Activated CD4-positive, alpha-beta memory T cell treated with anti-CD3 and anti-CD28 coated beads, Interleukin-2, amount 10 ng/mL, durations not matched to agents 7 days and 5 days (primary cell): ENCODE measurements at places on chromosomes 6 and 20. TPM values are rescaled to one million over a fixed set of nuclear protein-coding genes. Genes with fewer than 3 reads are reported as not detected.

NRN1 gene
- 3.2 TPM for total RNA-seq

CDSN gene
- not detected for total RNA-seq

SULF2 gene
- 1.1 TPM for total RNA-seq

NMBR gene
- not detected for total RNA-seq

SCGN gene
- total RNA-seq = not detected

MOXD1 gene
- not detected for total RNA-seq

BHLHE23 gene
- total RNA-seq = not detected
